ENCODE measurements at places on chromosomes 1 and 21.

DNA sequence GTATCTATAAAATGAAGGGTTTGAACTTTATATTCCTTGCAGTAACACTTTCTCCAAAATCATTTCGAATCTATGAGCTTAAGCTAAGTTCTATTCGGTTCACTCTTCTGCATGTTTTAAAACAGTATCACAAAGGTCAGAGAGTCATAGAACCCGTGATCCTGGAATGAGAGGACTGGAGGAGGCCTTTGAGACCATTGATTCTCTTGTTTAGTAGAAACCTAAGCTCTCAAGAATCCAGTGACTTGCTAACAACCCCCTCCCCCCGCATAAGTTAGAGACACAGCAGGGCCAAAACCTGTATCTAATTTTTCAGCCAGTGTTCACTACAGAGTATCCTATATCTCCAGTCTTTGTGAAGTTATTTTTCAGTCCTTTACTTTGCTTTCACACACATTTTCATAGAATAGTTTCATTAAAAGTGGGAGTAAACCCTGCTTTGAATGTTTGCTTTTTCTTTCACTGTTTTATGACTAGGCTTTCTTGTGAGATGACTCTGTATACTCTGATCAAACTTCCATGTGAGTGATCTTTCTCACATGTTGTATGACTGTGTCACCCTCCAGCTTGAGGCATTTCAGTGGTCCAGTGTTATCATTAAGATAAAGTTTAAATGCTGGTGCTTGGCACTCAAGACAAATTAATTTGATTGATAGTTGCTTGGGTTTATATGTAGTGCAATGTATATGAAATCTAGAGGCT lies 275.4 kb upstream of the SGIP1 start:
- no peak for DNase-seq

DNA sequence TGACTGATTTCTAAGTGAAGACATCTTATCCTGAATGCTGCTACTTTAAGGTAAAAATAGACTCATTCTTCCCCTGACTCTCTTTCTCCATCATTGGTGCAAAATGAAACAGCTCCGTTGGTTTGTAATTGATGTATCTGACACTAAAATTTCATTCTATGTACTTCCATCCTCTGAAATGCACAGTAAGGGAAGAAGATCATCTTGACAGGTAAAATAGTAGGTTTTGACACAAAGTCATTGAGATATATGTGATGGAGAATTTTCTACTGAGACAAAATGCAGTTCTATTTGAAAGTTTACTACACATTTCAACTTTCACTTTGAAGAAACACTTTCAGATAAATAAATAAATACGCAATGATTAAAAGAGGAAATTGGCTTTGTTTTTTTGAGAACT lies 348.9 kb downstream of the SMYD3 start:
- DNase-seq: no peak

- DNase-seq: no peak
Observed at GRCh38 chr1:246632281-246633168, 66.3 kb downstream of the CNST start.

DNA sequence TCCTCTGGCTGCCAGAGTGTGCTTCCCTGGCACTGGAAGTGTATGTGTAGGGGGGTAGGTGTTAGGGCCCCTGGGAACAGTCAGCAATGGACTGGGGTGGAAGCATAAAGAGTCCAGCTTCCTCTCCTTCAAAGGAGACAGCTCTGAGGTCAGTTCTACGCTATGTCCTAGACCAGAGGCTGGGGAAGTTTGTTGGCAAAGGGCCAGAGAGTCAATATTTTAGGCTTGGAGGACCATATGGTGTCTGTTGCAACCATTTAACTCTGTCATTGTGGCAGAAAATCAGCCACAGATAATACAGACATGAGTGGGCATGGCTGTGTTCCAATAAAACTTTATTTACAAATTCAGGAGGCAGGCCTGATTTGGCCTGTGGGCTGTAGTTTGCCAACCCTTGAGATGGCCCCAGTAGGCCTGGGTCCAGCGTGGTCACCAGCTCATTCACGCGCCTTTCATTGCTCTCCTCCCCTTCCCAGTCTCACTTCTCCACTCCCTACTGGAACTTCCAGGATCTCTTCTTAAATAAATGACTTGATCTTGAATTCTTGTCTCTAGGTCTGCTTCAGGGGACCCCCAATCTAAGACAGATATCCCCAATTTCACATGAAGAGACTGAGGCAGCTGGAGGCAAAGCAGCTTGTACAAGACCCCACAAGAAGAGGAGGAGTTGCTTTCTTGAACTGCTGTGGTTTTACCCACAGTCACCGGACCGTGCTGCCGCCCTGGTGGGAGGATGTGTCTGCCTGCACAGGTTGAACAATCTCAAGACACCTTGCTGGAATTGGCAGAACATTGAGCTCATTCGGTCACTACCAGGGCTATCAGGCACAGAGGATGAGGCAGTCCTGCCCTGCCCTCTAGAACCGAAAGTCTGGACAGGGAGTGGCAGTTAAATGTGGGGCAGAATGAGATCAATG lies 162.4 kb upstream of the POU3F1 start:
- DNase-seq: no peak

- DNase-seq: no peak
Observed at GRCh38 chr1:85496941-85497582, 32.1 kb upstream of the DDAH1 start.

DNA sequence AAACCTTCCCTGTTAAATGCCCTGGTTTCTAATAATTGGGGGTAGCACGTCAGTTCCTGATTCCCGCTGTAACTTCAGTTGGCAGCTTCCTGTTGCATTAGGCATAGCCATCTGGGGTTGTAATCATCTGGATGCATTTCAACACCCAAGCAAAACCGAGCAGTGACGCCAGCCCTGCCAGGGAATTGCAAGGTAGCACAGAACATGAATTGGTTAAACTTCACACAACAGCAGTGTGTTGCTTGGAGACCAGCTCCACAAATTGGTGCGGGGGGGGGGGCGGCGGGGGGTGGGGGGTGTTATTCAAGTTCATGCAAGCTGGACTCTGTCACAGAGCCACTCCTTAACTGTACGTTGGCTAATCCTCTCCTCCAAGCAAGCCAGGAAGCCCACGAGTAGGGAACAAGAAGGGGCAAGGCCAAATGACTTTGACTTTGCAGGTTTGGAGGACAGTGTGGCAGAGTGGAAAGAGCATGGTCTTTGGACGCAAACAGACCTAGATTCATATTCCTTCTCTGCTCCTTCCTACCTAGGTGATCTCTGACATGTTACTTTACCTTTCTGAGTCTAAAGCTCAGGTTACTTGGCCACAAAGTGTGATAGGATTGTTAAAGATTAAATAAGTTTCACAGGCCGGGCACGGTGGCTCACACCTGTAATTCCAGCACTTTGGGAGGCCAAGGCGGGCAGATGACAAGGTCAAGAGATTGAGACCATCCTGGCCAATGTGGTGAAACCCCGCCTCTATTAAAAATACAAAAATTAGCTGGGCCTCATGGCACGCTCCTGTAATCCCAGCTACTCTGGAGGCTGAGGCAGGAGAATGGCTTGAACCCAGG lies 4.7 kb downstream of the LAX1 start:
- no peak for DNase-seq

DNA sequence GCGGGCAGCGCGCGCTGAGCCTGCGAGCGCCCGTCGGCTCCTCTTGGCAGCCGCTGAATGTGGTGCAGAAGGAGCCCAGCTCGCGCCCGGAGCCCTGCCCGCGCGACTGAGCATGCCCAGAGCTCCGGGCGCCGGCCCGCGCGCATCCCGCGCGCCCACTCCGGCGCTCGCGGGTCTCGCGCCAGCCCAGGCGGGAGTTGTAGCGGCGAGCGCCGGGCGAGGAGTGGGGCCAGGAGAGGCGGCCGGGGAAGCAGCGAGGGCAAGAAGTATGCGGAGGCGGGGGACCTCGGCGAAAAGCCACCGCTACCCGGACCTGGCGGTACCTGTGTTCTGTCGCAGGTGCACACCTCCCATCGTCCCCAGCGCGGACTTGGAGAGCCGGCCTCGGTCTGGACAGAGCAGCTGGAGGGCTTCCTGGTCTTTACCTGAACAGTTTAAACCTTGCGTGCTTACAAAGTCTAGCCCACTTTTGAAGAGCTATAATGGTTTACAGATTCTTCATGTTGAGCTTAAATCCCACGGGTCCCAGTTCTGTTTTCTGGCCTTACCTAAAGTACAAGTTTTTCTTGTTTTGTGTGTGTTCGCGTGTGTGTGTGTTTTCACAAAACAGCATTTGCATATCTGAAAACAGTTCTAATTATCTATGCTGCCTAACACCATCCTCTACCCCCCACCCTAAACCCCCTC lies at the start of gene DDAH1:
TSS of gene DDAH1 (minus strand) at position 61 of the 687 bp plus-strand sequence. CDS start 114 bp downstream, outside the sequence.
- DNase-seq: no peak

GRCh38 chr1:160706526-160707235 lies 4.9 kb downstream of the CD48 start:
- DNase-seq: no peak

- DNase-seq: no peak
Observed at GRCh38 chr1:219264561-219264960, 90.9 kb downstream of the LYPLAL1 start.

DNA sequence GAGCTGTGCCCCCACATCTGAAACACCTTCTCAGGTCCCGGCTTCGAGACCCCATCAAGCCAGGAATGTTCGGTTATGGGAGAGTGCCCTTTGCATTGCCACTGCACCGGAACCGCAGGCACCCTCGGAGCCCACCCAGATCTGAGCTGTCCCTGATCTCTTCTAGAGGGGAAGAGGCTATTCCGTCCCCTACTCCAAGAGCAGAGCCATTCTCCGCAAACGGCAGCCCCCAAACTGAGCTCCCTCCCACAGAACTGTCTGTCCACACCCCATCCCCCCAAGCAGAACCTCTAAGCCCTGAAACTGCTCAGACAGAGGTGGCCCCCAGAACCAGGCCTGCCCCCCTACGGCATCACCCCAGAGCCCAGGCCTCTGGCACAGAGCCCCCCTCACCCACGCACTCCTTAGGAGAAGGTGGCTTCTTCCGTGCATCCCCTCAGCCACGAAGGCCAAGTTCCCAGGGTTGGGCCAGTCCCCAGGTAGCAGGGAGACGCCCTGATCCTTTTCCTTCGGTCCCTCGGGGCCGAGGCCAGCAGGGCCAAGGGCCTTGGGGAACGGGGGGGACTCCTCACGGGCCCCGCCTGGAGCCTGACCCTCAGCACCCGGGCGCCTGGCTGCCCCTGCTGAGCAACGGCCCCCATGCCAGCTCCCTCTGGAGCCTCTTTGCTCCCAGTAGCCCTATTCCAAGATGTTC lies 4.3 kb downstream of the ADAMTSL4 start:
- DNase-seq: no peak

GRCh38 chr1:165486663-165487062 lies 41.7 kb upstream of the RXRG start:
- DNase-seq: no peak

- no peak for DNase-seq
Observed at GRCh38 chr1:215507119-215507518, 60.0 kb upstream of the KCTD3 start.

- DNase-seq: no peak
Observed at GRCh38 chr1:182707122-182707521, 22.7 kb upstream of the RGS8 start.

- DNase-seq: no peak
Observed at GRCh38 chr1:167210966-167211674, 9.6 kb upstream of the POU2F1 start.

DNA sequence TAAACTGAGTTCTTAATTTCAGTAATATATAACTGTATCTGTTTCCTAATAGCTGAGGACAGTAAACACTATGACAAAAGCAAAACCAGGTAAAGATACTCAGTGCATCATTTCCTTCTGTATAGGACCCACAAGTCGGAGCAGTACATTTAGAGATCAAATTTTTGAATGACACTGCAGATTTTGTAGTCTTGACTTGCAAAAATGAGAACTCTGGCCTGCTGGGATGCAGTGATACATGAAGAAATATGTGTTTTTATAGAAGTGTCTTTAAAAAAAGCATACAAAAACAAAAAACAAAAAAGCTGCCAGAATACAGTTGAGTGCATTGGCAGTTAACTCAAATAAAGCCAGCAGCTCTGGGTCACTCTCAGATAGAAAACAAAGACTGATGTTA lies 19.0 kb downstream of the GART start:
- DNase-seq: no peak

DNA sequence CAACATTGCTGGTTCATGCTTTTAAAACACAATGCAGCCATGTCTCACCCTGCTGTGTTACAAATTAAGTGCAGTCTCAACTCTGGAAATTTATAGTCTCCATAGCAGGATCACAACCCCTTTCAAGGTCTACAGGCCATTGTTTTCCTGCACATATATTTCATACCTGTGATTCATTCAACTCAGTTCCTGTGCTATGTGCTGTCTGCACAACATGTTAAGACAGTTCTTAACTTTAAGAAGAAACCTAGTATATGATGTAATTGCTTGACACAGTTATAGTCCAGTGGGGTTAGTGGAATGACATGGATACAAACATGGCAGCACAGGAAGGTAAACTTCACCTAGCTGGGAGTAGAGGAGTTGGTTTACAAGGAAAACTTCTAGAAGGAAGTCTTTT lies 106.4 kb downstream of the IFI44 start:
- no peak for DNase-seq

- DNase-seq: no peak
Observed at GRCh38 chr1:220156620-220157146, 62.8 kb downstream of the IARS2 start.

DNA sequence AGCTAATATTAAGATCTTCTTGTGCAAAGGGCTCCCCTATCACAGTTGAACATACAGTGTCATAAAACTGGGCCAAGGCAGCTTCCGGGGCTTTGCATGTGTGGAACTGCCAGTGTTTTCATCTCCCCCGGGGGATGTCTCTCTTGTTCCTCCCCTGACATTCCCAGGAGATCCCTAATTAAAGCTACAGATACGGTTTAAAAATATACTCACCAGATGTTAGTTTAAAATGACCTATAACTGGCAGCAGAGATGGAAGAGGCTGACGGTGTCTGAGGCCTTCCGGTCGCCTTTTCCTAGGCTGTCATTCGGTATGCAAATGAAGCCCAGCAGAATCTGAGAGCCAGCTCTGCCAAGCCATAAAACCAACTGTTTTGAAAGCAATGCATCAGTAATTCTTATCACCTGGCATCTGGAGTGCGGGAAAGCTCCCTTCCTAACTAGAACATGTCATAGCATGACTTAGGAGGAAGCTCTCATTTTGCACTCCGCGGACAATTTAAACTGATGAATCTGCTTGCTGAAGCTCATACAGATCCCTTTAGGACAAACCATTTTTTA lies 436.5 kb upstream of the VAMP3 start:
- no peak for DNase-seq

- DNase-seq: no peak
Observed at GRCh38 chr1:66237722-66238479, 296.1 kb upstream of the SGIP1 start.

DNA sequence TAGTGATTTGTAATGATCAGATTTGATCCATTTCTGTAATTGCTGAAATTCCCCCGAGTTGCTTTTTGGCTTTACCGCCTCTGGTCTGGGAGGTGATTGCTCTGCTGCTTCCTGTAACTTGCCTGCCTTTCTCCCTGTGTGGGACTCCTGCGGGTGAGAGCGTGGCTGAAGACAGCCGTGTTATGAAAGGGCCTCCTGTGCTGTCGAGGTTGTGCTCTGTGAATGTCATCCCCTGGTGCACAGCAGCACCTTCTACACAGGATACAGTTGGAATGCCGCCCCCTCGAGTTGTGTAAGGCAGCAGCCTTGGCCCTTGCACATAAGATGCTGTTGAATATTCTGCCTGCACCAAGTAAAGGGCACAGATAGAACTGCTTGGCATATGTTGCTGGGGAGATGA lies 5.9 kb downstream of the SOD1 start:
- no peak for DNase-seq

GRCh38 chr1:230387296-230387695 lies 38.8 kb downstream of the PGBD5 start:
- no peak for DNase-seq

GRCh38 chr1:207833381-207833780 lies 77.5 kb downstream of the CD34 start:
- no peak for DNase-seq

GRCh38 chr1:55257958-55258357 lies 42.8 kb upstream of the USP24 start:
- DNase-seq: no peak

GRCh38 chr1:186792870-186793581 lies 35.7 kb upstream of the PLA2G4A start:
- DNase-seq: no peak
